ENCODE measurements at places on chromosomes 11 and 22.

DNA sequence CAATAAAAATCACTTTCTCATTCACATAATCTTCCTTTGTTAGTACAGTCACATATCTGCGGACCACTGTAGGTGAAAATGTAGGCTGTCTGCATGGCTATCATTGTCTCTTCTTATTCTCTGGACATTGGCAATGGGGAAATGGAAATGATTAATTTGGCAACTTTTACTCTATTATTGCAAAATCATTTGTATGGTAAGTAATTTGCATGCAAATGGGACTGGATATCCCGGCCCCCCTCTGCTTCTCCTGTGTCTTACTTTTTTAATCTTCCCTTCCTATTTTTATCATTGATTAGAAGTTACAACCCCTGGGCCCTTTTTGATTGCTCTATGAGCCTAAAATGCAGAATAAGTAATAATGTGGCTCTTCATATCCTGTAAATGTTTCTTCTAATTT lies 6.0 kb downstream of the GRK3 start:
- DNase-seq = peak; percentile 56

- no peak for DNase-seq
Measured at GRCh38 chr11:111135778-111136570, 109.6 kb upstream of the POU2AF2 start.

DNA sequence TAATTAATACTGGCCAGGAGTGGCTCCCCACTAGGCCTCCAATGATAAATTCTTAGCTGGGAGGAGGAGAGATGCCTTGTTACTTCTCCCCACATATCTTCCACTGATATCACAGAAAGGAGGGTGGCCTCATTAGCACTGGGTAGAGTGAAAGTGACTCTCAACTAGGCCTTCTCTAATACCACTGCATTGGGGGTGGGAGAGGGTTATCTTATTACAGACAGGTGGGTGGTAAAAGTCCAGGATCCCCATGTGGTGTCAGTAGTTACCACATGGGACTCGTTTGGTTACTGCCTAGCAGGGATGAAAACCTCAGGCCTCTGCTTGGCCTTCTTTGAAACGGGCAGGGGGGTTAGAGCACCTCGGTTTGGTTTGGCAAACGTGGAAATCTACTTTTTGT lies 167.3 kb downstream of the UVRAG start:
- no peak for DNase-seq

DNA sequence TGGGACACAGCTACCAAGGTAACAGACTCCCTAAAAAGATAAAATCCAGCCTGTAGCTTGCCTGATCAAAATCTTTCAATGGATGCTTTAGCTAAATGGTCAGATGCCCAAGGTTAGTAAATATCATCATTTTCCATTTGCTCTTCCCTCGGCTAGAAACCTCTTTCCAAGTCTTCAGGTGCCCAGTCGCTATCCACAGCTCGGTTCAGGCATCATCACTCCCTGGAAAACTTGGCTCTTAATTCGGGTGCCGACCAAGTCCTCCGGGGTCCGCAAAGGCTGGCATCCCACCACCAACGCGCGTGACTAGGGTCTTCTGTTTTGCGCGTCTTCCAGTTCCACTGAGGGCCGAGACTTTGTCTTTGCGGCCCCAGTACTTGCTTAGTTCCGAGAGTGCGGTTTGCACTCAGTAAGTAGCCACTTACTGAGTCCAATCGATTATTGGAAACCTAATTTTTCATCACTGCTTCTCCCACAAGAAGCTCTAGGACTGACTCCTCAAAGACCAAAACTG lies 44.3 kb downstream of the OR4D9 start:
- no peak for DNase-seq

- DNase-seq = no peak
Measured at GRCh38 chr11:107408762-107409211, 48.8 kb downstream of the CWF19L2 start.

Measured in suppressor macrophage treated with lipopolysaccharide for 4 hours (primary cell).